Activated CD8-positive, alpha-beta memory T cell treated with anti-CD3 and anti-CD28 coated beads, Interleukin-2, amount 50 U/mL, for 48 hours (primary cell): ENCODE measurements at places on chromosomes 3 and 15.

DNA sequence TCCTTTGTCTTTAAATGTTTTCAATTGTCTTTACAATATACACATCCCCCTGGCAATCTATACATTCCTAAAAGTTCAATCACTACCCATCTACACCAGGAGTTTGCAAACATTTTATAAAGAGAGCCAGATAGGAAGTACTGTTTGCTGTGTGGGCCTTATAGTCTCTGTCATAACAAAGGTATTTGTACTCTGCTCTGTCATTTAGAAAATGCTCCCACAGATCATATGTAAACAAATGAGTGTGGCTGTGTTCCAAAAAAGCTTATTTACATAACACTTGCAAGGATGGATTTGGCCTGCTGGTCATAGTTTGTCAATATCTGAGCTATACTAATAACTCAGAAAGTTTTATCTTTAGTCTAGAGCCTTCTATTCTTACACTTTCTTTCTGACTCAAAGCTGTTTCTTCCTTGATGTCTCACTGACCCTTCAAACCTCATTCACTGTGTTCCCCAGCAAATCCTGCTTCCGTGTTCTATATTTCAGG lies 511.9 kb downstream of the GBE1 start:
- no peak for DNase-seq

DNA sequence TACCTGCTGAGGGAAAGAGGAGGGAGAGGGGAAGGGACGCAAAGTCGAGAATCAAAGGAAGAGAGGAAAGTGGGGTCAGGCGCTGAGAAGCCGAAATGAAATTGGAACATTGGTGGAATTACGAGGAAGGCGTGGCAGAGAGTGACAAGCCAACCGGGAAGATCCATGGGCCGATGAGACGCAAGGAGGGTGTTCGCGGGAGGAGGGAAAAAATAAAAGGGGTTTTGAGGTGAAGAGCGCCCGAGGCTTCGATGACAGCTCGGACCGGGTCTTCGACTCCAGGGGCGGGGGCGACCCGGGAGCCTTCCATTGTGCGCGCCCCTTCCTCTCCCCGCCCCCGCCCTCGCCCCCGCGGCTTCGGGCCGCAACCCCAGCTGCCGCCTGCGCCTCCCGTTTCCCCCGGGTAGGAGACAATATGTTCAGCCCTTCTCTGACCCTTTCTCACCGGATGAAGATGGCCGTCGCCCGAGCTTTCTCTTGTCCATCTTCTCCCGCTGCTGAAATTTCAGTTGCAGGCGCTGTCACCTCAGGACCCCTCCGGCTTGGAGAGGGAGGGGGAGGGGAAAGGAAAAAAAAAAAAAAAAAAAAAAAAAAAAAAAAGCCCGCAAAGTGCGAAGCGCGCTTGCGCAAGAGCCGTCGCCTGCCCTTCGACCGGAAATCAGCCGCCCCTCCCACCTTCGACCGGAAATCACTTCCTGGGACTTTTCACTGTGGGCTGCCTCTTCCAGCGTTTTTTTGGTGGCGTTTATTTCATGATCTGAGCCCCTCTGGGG lies at the start of gene SENP7:
TSS of gene SENP7 (minus strand) at position 567 of the 773 bp plus-strand sequence. CDS start at position 485, 82 bp downstream.
- DNase-seq = peak; percentile 82

DNA sequence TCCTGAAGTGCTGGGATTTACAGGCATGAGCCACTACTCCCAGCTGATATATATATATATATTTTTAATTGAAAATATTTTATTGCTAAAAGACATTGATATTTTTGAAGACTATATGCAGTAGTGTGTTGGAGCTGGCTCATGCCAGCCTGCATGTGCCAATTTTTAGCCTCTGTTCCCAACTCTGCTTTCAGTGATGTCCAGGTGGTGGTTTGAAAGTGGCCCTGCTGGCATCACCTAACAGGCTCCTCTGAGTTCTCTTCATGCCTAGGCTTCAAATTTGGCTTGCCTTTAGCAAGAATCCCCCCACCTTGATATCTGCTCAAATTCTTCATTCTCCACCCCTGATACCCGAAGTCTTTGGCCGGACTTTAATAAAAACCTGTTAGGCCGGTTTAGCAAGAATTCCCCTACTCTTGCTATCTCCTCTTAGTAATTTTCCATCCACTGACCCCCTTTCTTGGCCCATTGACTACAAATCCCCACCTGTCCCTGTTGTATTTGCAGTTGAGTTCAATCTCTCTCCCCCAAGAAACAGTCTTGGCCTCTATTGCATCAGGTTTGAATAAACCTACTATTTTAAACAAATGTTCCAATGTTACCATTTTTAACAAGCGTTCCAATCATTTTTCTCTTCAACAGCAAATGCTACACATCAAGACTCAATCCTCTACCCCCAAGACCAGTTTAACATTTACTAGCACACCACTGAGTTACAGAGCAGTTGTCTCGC lies 23.9 kb upstream of the CTSH start:
- no peak for DNase-seq

- DNase-seq = no peak
These were observed 23.8 kb downstream of the TICRR start for GRCh38 chr15:89599021-89599420.
